ENCODE measurements at places on chromosomes 11 and 22. TPM values are rescaled to one million over a fixed set of nuclear protein-coding genes. Genes with fewer than 3 reads are reported as not detected.

GRCh38 chr11:6067502-6067901, 36.9 kb upstream of the OR56A1 start:
- no peak for DNase-seq

- DNase-seq: no peak
These were observed 188.9 kb downstream of the MYO18B start for GRCh38 chr22:25930788-25931310.

- DNase-seq: no peak
These were observed 55.1 kb downstream of the RTN4R start for GRCh38 chr22:20212754-20213699.

DNA sequence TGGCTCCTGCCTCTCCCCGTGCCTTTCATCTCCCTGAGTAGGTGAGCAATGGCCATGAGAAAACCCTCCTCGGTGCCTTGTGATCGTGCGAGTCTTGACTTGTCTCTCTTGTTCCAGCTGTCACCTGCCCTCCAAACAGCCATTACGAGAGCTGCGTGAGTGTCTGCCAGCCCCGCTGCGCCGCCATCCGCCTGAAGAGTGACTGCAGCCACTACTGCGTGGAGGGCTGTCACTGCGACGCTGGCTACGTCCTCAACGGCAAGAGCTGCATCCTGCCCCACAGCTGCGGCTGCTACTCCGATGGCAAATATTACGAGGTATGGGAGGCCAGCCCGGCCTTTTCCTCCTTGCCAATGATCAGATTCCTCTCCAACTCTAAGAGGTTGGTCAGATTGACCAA, 51.7 kb downstream of the TECTA start:
- DNase-seq: no peak

The INPPL1 gene
- total RNA-seq: 289 TPM

The APOBEC3F gene
- 9.9 TPM for total RNA-seq

The DTX4 gene
- 1.2 TPM for total RNA-seq

- no peak for DNase-seq
These were observed 31.3 kb upstream of the TEAD1 start for GRCh38 chr11:12642806-12643428.

GRCh38 chr11:120608760-120609211, 97.2 kb downstream of the GRIK4 start:
- no peak for DNase-seq

DNA sequence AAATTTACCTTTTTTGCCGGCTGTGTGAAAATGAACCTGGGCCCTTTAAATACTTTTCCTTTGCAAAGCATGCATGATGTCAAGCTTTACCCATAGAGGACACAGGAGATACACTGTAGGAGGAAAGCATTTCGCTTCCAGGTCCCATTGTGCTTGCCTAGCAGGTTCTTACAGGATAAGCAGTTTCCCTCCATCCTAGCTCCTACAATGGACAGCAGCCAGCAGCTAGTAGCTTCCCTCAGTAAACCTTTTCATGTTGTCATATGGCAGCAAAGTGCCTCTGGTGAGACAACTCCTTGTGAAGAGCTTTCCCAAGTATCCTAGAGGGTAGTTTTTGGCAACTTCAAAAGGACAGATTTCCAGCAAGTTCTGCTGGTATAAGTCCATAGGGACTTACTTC, 78.4 kb downstream of the RBFOX2 start:
- DNase-seq: no peak

DNA sequence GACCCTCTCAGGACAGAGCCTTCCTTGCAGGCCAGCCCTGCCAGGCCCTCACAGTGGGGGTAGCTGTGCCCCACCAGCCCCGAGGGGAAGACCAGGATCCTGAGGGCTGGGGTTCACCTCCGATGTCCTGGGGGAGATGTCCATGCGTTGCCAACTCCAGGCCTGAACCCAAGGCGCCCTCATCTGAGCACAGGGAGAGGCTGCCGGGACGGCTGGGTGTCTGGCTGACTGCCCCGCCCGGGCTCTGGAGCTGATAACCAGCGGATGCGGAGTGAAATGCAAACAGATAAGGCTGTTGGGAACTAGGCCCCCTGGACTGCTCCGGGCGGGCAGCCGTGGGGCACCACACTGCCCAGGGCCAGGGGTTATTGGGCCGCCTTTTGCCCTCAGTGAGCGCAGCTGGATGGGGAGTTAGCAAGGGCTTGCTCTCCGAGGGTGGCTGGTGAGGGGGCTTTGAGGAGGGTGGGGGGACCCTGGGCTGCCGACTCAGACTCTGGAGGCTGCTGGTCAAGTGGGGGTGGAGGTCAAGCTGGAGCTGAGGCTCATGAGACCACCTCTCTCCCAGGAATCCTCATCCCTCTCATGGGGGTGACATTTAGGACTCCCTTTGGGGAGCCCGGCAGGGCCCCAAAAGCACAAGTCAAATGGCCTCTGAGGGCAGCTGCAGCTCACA, 5.6 kb upstream of the MUC6 start:
- DNase-seq: no peak

The OR51S1 gene
- total RNA-seq: not detected

The KREMEN1 gene
- 5.4 TPM for total RNA-seq

The PRR14L gene
- total RNA-seq: 48.2 TPM

GRCh38 chr22:31991102-31991839, 46.9 kb downstream of the YWHAH start:
- no peak for DNase-seq

- no peak for DNase-seq
These were observed 83.1 kb downstream of the RCN1 start for GRCh38 chr11:32173977-32174376.

The EXPH5 gene
- 0.59 TPM for total RNA-seq

DNA sequence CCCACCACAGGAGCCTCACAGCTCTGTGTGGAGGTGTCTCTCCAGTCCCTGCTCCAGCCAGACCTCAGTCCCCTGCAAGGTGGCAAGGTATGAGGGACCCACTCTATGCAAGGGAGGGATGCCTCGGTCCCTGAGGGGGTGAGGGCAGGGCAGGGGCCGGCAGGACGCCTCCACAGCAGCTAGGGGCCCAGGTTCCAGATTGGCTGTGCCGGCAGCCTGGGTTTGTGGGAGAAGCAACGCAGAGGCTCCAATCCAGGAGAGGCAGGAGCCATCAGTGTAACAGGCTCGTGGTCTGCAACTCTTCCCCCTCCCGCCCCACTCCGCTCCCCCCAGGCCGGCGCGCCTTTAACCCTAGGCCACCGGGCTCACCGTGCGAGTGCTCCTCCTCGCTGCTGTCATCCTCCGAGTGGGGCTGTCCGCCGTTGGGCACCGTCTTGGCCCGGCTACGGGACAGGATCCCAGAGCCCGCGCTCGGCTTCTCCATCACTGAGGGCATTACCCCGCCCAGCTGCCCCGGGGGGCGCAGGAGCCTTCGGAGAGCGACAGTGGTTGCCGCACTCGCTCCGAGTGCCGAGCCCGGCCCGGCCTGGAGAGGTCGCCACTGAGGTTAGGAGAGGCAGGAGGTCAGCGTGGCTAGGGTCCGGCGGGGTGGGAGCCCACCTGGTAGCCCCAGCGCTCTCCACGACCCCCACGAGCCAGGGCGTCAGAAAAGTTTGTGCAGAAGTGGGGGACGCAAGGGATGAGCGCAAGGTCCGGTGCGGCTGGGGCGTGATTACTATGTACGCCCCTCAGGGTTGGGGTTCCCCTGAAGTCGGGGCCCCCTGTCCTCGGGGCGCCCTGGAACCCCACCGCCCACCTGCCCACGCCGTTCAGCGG, 765 bp downstream of the RCOR2 start:
- DNase-seq: no peak

DNA sequence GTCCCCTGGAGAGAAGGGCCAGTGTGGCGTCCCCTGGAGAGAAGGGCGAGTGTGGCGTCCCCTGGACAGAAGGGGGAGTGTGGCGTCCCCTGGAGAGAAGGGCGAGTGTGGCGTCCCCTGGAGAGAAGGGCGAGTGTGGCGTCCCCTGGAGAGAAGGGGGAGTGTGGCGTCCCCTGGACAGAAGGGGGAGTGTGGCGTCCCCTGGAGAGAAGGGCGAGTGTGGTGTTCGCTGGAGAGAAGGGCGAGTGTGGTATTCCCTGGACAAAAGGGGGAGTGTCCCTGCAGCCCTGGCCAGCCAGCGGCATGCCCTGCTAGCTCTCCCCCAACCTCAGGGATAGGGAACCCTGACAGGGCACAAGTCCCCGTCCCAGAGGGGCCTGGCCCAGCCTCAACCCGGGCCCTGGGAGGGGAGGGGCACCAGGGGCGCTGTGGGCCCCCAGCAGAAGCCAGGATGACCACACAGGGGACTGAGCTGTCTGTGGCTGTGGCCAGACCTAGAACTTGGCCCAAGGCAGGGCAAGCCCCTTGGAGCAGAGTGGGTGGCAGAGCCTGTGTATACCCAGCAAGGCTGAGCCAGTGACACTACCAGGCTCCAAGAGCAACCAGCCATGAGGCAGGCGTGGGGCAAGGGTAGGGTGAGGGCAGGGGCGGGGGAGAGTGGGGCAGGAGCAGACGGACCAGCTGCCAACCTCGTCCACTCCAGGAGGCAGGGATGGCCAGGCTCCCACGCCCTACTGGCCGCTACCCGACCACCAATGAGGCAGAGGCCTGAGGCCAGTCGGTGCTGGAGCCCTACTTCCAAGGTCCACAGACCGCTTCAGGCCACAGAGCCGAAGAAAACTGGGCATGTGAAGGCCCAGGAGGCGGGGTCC, 4.2 kb downstream of the HRAS start:
- no peak for DNase-seq

The RIMBP3C gene
- 0.68 TPM for total RNA-seq

GRCh38 chr22:20798974-20799373, 25.1 kb downstream of the SERPIND1 start:
- no peak for DNase-seq

DNA sequence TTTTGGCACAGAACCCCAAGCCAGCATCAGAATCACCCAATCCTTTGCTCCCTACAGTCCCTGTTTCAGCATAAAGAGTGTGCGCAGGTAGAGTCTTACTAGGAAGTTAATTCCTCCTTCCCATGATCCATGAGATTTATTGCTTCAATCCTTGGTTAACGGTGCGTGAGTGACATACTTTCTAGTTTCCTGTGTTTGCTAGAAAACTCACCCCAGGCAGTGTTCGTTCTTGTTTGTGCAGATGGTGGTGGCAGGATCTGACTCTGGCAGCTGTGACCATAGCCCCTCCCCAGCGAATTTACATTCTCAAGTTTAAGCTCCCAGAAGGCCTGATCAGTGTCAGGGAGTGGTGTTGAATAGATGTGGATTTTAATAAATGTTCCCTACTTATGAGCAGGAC, 106.7 kb upstream of the CCT8L2 start:
- DNase-seq: no peak

GRCh38 chr11:17742019-17742418, 7.4 kb downstream of the KCNC1 start:
- no peak for DNase-seq

- no peak for DNase-seq
These were observed 114.5 kb upstream of the TTC12 start for GRCh38 chr11:113199866-113200265.

DNA sequence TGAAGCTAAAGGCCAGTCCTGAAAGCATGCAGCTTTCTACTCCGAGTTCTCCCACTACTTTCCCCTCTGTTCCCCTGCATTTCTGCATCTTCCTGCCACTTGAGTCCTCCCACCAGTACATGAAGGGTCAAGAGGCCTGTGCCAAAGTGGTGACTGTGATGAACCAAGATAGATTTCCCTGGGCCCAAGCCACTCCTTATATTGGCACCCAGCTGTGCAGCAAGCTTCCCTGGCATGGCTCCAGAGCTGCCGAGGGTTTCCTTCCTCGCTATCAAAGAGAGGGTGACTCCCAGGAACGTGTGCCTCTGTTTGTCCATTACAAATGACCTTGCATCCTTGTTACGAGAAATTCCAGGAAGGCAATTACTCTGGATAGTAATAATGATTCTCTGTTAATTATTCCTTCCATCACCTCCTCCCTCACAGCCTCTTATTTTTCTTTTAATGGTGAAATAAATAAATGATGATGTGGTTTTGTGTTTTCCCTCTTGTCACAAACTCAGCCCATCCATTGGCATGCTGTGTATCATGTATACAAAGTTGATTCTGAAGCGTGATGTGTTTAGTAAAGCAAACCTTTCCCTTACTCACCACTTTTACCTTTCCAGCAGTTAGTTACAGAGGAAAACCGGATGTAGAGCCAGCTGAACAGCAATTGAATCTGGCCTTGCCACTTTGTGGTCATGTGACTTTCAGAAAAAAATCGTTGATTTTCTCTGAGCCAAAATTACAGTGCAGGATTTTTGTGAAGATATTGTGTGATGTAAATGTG, 8.3 kb downstream of the SRSF8 start:
- no peak for DNase-seq

The SHANK2 gene
- total RNA-seq: 0.03 TPM

DNA sequence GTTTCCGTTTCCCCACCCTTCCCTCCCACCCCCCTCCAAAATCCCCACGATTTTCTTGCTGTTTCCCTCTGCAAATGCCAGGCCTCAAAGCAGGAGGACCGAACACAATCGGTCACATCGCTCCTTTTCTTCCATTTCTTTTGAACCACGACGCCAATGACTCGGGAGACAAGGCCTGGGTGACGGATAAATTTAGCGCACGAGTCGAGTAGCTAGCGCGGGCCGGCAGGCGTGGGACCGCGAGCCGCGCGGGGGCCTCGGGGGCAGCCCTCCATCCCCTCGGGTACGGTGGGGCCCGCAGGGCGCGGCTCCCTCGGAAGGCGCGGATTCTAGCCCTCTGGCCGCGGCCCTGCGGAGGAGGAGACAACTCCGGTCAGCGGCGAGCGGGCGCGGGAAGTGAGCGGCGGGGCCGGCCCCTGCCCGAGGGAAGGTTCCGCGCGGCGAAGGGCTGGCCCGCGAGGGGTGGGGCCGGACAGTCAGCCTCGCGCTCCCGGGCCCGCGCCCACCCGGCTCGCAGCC, 414 bp downstream of the JOSD1 start:
- DNase-seq: no peak

DNA sequence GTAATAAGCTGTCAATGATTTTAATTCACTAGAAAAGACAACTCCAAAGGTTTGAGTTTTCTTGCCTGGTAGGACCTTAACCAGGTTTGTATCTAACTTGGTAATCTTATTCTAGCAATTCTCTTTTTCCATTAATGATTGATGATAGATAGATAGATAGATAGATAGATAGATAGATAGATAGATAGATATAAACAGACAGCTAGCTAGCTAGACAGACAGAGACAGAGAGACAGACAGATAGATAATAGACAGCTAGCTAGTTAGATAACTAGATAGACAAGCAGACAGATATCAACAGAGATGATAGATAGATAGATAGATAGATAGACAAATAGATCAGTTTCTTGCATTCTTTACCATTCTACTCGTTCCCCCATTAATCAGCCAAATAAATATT, 15.3 kb downstream of the TMPRSS6 start:
- DNase-seq: no peak

DNA sequence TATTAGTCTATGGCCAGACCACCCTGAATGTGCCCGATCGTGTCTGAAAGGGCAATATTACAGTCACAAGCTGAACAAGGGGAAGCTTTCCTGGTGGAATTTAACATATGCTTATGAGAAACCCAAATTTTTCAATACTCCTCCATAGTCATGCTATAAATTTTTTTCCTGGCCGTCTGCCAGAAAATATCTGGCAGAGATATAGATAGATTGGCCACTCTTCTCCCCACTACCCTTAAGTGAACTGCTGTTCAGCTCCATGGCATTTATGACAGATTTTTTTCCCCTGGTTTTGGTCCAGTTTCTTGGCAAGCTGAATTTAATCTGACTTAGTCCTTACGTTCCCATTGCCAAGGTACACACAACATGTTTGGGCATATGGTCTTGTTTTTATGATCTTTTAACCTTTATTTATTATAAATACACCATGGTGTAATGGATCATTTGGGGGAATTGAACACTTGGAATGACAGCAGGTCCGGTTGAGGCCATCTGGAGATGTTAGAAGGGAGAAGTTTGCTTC, 328.5 kb downstream of the CNTN5 start:
- no peak for DNase-seq

Data from osteocyte (in vitro differentiated cells).